ENCODE measurements at places on chromosomes 12 and 14.

DNA sequence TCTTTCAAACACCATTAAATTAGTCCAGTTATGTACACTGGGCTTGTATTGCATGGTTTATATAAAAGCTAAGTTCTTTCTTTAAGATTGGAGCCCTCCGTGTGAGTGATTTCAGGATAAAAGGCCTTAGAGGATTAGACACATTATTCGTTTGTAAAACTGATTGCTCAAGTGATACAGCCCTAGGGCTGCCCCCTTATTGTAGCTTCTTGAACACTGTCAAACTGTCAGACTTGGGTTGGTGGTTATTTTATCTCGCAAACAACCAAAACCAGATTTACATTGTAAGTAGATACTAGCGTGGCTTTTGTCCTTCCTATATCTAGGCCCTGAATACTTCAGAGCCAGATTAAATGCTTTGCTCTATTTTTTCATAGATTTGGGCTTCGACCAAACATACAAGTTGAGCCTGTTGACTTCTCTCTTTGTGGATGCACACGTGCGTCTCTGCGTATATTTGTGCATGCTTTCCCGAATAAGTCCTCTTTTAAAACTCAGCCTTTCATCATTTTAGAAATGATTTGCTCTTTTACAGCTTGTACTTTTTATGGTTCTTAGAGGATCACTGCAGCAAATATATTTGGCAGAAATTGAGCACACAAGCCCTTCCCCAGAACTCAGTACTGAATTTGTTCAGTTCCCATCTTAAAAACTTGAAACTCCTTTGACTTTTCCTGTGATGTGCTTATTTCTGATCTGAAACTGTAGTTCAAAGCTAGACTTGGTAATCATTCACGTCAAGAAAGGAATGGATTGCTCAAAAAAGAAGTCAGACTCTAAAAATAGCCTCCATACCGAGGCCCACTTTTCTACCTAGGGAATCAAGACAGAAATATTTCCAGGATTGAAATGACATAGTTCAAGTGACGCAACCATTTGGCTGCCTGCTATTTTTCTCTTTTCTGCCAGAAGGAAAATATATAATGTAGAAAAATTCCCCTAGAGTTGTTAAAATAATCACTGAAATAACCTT lies 129.5 kb downstream of the ETV6 start:
- DNase-seq, result no peak

DNA sequence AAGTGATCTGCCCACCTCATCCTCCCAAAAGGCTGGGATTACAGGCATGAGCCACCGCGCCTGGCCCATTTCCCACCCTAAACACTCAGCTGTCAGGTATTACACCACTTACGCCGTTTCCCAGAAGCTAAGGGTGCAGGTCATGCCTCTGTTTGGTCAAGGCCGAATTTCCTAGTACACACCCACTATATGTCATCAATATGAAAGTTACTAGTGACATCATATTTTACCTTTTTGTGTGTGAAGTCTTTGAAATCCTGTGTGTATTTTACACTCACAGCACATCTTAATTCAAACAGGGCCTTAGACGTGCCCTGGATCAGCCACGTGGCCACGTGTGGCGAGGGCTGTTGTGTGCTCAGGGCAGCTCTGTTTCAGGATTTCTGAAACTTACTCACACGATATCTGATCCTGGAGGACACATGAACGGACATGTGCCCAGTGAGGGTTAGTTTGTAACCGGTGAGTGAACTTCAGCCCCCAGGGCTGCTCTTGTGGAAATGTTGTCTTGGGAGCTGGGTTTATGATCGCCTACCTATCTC lies 51.8 kb downstream of the GLT1D1 start:
- no peak for DNase-seq

GRCh38 chr14:99192830-99193229 lies 79.2 kb downstream of the BCL11B start:
- DNase-seq, result no peak

- no peak for DNase-seq
Observed at GRCh38 chr12:84698576-84699333, 213.8 kb downstream of the SLC6A15 start.

GRCh38 chr14:104438166-104438887 lies 141.2 kb upstream of the C14orf180 start:
- DNase-seq, result no peak

GRCh38 chr14:22928237-22929103 lies 706 bp downstream of the PRMT5 start:
- no peak for DNase-seq

GRCh38 chr14:26811756-26812305 lies 214.0 kb upstream of the NOVA1 start:
- DNase-seq, result no peak

DNA sequence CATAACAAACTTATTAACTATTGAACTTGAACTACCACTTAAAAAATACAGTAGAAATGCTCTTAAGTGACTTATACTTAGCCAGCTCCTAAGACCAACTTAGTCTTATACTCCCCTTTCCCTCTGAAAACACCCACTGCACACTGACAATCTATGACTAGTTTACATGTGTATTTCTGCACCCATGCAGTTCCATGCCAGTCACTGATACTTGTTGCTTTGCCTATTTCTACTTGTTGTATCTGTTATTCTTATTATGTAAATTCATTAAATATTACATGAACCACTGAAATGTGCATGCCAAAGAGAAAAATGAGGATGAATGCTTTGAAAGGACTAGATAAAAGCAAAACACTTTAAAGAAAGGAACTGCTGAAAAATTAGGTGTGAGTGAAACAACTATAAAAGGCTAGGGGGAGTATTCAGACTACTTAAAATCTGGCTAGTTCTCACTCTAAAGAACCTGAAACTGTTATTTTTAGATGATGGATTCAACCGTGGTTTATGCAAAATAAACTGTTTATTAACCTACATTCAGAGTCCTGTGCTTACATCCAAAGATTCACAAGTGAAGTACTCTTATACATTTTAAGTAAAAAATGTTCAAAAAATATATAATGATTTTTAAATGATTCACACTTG lies 74.7 kb downstream of the RPS6KA5 start:
- DNase-seq, result no peak

- no peak for DNase-seq
Observed at GRCh38 chr14:51107801-51108200, 12.9 kb upstream of the TRIM9 start.

DNA sequence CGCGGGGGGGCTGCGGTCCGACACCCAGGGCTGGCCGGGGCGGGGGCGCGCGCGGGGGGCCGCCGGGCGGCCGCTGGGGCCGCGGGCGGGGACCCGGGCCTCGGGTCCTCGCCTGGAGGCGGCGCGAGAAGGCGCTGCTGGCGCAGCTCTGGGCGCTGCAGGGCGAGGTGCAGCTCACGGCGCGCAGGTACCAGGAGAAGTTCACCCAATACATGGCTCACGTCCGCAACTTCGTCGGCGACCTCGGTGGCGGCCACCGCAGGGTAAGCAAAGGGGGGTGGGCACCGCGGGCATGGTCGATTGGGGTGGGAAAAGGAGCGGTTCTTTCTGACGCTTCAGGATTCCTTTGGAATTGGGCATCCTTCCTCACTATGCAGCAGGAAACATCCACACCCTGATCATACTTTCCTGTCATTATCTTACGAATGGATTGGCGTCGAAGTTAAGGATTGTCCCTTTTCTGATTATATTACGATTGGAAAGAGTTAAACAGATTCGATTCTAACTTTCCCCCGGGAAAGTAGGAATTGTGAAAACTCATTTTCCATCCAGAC lies 798 bp downstream of the PDZRN4 start:
- no peak for DNase-seq

DNA sequence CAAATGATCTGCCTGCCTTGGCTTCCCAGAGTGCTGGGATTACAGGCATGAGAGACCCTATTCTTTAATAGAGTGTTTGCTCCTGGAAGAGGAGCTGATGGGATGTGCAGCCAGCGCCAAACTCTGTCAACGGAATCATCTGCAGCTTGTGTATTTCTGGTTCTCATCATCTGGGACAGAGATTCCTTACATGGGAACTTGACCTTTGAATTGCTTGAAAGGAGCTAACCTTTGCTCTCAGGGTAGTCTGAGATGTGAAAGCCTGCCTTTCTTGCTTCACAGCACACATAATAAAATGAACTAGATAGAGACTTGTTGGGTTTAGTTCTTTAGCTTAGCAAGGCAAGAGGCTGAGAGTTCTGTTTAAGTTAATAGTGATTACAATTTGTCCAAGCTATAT lies 120.0 kb downstream of the OTOGL start:
- no peak for DNase-seq

DNA sequence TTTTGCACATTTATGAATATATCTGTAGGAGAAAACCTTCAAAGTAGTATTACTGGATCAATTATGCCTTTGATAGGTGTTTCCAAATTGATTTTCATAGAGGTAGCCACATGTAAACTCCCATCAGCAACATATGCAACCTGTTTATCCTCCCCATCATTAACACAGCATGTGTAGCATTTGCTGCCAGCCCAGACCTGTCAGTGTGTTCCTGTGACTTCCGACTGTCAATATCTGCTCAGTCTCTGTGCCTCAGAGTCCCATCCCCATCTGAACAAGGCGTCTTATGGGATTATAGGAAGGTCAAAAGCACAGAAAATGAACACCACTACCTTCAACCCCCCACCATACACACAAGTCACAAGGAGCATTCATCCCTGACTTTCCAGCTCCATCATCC lies 9.5 kb upstream of the CAPRIN2 start:
- peak; percentile 70 for DNase-seq

DNA sequence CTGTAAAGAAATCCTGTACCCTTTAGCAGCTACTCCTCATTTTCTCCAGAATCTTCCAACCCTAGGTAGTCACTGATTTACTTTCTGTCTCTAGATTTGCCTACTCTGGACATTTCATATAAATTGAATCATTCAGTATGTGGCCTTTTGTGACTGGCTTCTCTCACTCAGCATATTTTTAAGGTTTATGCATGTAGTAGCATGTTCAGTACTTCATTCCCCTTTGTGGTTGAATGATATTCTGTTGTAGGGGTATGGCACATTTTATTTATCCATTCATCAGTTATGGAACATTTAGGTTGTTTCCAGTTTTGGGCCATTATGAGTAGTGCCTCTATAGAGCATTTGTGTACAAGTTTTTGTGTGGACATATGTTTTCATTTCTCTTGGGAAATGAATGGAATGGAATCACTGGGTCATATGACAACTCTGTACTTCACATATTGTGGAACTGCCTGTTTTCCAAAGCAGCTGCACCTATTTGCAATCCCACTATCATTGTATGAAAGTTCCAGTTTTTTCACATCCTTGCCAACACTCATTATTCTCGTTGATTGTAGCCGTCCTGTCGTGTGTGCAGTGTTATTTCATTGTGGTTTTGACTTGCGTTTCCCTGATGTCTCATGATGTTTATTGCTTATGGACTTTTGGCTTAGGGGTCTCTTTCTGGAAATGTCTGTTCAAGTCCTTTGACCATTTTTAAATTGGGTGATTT lies 57.2 kb downstream of the ATF7IP start:
- no peak for DNase-seq

- DNase-seq, result no peak
Observed at GRCh38 chr12:111126331-111126730, 206.0 kb upstream of the MYL2 start.

- DNase-seq, result no peak
Observed at GRCh38 chr14:75832621-75833297, 149.0 kb downstream of the TGFB3 start.

DNA sequence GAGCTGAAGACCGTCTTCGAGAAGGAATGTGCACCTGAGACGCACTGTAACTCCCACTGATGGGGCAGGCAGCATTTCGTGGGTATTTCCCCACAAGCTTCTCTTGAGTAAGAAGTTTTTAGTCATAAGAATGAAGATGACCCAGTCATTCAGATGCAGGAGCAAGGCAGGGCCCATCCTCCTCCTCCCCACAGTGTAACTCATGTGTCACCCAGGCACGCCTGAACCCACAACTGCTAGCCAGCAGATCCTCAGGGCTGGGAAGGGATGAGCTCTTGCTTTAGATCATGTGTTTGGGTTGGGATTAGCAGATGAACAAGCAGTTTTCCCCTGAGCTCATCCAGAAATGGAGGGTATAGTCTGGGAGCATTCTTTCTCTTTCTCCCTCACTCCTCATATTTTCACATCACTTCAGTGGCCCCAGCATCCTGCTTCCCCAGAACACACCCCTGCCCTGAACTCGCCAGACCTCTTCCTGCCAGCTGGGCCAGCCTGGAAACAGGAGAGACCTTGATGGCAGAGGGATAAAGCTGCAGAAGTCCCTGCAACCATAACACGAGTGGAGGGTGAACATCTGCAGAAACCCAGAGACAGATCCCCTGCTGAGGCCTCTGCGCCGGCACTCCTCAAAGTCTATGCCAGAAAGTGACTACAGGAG lies 73.3 kb downstream of the B4GALNT3 start:
- no peak for DNase-seq

- DNase-seq, result no peak
Observed at GRCh38 chr14:61493239-61493638, 171.9 kb downstream of the PRKCH start.

GRCh38 chr14:64170181-64170580 lies 124.0 kb downstream of the ESR2 start:
- DNase-seq, result no peak

GRCh38 chr12:65823513-65824375 lies 539 bp upstream of the HMGA2 start:
- peak; percentile 53 for DNase-seq

GRCh38 chr12:29662734-29663323 lies 120.9 kb downstream of the TMTC1 start:
- peak; percentile 3 for DNase-seq

DNA sequence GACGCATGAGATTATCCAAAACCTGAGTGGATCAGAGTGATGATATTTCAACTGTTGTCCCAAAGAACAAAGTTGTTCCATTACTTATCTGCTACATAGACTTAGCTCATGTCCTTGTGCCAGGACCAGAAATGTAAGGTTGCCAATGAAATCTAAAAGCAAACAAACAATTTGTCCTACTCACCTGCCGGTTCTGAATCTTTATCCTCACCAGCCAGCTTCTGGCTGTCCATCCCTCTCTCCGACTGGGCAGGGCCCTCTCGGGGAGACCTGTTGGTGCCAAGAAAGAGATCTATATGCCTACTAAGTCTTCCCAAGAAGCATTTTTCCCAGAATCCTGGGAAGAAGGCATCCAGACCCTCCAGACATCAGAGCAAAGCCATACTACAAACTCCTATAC lies 5.5 kb downstream of the KMT2D start:
- no peak for DNase-seq

DNA sequence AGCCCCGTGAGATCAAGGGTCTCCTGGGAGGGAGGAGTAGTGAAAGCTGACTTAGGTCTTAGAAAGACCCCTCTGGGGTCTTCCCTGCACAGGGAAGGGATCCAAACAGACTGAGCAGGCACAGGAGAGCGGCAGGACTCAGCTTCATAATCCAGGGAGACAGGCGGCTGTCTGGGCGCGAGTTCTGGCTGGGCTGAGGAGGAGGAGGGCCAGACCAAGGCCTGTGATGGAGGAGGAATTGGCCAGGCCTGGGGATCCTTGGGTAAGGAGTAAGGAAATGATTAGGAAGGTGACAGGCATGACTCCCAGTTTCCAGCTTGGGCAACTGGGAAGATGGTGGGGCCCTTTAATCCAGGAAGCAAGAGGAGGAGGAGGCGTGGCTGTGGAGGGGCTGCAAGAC lies 93.1 kb downstream of the DICER1 start:
- no peak for DNase-seq

GRCh38 chr14:96125536-96125935 lies 79.1 kb upstream of the BDKRB2 start:
- DNase-seq, result peak; percentile 79
